GM12891 (cell line): ENCODE measurements at places on chromosomes 3 and 15.

DNA sequence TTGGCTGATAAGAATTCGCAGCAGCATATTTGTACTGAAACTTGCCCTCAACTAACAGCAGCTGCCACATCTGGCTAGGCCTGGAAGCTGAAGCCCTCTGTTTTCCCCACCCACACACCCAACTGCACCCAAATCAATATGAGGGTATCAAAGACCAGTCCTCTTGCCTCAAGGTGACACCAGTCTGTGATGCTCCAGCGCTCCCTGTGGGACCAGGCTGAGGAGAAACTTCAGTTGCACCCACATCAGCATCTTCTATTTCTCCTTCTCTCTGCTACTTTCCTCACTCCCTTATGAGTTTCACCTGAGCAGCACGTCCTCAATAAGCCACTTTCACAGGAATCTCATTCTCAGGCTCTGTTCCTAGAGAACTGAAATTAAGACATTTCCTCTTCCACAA is 18.7 kb upstream of the GRAMD1C start:
- DNase-seq: no peak

GRCh38 chr15:59997070-59997701 is 6.9 kb upstream of the FOXB1 start:
- DNase-seq: no peak

DNA sequence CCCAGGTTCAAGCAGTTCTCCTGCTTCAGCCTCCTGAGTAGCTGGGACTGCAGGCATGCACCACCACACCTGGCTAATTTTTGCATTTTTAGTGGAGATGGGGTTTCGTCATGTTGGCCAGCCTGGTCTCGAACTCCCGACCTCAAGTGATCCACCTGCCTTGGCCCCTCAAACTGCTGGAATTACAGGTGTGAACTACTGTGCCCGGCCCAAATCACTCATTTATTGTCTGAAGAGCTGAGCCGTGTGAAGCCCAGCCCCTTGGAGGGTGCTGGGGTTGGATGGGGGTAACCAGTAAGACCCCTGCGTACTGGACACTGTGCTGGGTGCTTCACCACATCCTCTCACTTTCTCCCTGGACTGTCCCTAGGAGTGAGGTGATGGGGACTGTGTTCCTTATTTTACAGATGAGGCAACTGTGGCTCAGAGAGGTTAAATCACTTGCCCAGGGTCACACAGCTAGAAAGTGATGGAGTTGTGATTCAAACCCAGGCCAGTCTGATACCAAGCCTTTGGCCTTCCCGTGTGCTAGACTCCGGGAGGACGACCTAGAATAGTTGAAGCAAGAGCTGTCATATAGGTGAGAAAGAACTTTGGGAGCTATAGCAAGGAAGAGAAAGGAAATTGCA is 41.7 kb upstream of the IREB2 start:
- DNase-seq: no peak

- DNase-seq: no peak
Measured at GRCh38 chr15:89917442-89918101, 4.8 kb upstream of the ARPIN start.

DNA sequence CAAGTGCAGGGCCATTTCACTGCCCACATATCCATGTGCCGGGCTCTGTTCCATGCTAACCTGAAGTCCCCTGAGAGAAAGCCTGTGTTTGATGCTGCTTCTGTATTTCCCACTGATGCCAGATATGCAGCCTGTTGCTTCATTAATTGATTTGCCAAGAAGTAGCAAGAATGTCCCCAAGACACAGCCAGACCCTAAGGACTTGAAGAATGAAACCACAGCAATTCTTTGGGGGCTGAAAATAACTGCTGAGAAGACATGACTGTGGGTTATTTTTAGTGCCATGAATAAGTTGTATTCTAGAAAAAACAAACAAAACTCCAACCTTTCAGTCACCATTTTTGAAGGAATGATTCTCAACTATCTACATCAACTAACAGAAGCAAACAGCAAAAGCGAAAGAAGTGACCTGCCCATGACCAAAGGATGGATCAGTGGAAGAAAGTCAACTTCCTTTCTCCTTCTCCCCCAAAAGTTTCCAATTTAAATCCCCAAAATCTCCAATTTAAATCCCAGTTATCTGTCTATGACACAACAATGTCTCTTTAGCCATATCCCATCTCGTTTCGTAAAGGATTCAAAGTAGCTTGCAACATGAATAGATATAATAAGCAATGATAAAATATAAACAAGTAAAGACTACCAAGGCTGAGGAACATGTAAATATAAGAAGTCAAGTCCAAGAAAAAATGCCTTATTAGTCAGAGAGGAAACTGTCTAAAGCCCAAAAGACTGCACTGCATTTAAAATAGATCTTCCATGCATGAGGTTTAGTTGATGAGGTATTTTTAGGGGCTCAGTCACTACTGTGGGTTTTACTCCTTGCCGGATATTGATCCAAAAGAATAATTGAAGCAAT is 226.8 kb downstream of the DTWD1 start:
- DNase-seq: no peak

DNA sequence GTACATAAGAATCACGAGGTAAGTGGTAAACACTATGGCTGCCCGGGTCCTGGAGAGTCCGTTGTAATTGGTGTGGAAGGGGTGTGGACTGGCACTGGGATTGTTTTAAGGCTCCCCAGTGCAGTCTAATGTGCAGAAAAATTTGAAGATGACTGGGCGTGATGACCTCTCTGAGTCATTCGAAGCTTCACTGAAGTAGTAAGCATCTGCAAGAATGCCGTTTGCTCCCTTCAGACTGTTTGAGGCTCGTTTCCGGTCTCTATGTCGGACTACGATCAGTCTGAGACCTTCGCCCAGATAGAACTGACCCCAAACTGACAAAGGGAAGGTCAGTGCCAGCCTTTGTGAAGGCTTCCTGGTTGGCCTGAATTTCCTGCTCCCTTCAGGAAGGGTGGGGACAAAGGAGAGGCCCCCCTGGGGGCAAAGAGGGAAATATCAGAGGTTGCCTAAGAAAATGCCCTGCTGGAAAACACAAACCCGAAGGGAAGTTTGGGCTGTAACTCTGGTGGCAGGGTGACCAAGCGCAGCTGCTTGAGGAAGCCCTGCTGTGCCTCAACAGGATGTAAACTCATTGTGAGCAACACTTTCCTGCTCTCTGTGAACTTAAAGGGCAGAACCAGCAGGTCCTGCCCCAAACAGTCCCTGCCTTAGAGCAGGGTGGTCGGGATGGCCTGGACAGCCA is 34.6 kb downstream of the BTD start:
- no peak for DNase-seq

- DNase-seq: no peak
Measured at GRCh38 chr3:127403795-127404194, 115.9 kb upstream of the PRR20G start.

DNA sequence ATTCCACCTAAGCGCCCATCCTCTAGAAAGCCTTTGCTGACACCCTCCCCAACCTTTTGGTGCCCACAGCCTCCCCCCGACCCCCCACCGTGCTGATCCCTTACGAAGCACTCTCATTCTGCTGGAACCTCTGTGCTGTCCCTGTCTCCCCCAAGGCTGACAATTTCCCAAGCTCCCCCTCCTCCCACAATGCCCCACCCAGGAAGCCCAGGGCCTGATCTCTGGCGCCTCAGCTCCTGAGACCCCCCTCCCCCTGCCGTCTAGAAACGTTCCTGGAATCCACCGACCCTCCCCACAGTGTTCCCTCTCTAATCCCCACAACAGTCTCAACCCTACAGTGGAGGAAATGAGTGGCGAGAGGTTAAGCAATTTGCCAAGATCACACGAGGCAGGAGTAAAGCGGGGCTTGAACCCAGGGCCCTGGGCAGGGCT is 18.3 kb downstream of the MYL3 start:
- no peak for DNase-seq

- DNase-seq: no peak
Measured at GRCh38 chr3:183050706-183051105, 48.6 kb downstream of the MCCC1 start.

DNA sequence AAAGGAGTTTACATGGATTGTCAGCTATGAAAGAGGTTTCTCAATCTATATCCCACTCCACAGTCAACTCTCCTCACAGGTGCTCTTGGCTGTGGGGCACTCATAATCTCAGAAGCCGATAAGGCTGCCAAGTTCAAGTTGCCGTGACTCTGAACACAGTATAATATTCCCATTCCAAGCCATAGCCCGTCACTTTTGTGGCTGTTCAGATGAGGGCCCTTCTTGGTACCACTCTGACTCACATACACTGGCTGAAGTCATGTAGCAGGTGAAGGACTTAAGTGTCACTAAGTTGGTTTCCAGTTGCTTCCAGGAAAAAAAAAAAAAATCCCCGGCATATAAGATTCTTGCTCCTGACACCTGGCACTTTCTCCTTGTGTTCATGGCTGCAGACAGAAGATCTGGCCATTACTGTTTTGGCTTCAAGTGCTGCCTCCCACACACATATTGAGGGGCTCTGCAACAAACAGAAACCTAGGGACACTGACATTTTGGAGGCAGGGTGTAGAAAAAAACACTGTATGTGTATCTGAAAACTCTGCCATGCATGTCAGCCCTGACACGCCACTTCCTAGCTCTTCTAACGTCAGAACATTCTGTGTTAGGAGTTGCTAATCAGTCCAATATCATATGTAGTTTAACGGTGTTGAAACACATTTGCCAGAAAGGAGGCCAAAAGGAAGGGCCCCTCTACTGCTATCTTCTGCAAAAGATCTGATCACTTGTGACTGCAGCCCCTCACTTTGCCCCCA is 170.2 kb upstream of the ICE2 start:
- no peak for DNase-seq

DNA sequence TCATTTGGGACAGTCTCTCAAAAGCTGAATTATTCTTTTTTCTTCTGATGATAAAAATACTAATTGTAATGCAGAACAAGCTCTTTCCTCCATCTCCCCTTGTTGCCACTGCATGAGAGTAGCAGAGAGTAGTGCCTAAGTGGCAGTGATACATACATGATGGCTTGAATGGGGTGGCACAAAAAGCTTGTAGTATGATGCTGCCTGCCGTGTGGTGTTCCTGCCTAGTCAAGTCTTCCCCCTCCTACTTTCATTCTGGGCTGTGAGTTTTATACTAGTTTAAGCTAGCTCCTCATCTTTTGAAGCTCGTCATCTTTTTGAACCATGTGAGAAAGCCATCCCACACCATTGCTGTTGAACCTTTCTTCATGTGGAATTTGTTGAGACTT is 230.5 kb downstream of the NFKBIZ start:
- no peak for DNase-seq

GRCh38 chr3:55704521-55704920 is 217.4 kb upstream of the WNT5A start:
- DNase-seq: no peak

- DNase-seq: no peak
Measured at GRCh38 chr3:31634476-31634875, 101.8 kb downstream of the STT3B start.

- no peak for DNase-seq
Measured at GRCh38 chr3:44915702-44916438, 41.5 kb downstream of the TGM4 start.

DNA sequence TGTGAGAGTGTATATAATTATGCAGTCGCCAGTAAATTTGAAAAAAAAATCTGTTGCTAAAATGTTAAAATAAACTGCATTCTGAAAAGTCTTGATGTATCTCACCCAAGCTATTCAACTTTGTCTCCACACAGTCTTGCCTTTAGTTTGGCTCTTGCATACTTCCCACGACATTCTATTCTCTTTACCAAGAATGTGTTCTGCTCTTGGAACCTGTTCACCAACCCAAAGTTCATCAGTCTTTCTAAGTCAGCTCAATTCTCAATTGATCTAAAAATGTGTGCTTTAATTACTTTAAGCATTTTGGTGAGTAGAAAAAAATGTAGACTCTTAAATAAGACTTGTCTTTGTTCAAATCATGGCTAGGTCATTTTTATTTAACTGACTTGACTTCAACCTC is 657.7 kb upstream of the TBL1XR1 start:
- DNase-seq: no peak

GRCh38 chr3:119536757-119537156 is 22.7 kb downstream of the CD80 start:
- DNase-seq: no peak

DNA sequence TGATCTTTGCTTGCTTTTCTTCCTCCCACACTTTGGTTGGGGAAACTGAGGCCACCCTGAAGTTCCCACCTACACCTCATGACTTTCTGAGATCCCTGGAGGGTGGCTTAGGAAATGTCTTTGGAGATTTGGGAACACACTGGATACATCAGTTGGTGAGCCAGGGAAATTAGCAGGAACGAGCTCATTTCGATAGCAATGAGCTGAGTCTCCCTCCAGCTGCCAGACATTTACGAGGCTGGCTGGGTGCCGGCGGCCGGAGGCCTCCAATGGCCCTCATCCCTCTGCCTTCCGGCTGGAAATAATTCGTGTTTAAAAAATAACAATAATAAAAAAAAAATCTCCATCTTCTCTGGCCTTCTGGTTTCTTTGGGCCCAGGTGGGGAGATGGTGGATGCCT is 38.8 kb downstream of the SMAD6 start:
- DNase-seq: no peak

GRCh38 chr3:72319194-72320094 is 528.8 kb downstream of the SHQ1 start:
- no peak for DNase-seq

DNA sequence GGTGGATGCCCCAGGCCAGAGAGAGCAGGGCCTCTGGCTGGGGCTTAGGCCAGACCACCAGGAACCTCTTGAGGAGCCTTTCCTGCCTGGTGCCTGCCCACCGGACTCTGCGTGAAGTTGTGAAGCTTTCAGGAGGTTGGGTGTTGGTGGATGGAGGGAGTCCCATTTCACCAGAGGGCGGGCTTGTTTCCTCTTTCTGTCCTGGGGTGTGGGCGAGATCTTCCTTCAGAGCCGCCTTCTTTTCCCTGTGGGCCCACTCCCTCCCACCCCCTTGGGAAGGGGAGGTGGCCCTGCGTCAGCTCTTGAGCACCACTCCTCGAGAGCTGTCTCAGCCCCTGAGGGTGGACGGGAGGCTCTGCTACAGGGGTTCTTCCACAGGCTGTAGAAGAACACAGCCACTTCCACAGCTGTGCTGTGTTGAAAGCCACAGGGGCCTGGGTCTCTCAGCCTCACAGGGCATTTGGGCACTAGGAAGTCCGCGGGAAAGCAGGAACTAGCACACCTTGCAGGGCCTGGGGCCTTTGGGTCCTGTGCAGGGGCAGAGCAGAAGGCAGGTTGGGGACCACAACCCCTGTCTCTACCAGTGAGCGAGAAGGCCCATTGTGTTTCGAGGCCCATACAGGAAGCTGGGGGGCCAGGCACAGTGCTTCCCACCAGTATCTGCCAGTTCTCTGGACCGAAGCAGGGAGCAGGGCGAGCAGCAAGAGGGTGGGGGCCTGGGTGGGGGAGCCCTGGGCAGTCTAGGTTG is 2.1 kb downstream of the AMIGO3 start:
- DNase-seq: no peak

DNA sequence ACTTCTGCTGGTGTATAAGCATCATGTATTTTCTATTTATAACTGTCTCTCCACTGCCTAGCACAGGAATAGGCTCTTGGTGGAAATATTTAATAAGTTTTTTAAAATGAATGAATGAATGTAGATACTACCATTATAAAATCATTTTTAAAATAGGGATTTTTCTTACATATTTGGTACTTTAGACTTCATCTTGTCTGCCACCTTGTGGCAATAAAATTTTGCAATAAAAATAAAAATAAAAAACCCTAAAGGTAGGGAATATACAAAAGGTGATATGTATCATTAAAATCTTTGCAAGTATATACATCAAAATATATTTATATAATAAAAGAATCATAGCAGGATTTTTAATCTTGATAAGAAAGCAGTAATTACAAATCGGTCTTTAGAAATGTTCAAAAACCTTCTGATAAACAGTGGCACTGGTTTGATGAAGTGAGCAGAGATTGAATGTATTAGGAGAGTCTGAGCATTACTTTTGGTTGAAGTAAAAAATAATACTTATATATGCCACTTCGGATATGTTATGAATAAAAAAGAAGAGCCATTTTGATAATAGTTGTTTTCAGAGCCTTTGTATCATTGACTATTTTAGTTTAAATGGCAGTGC is 95.2 kb downstream of the SPATA16 start:
- no peak for DNase-seq
